Activated CD4-positive, alpha-beta T cell treated with anti-CD3 and anti-CD28 coated beads for 36 hours (primary cell): ENCODE measurements at places on chromosomes 7 and 10.

DNA sequence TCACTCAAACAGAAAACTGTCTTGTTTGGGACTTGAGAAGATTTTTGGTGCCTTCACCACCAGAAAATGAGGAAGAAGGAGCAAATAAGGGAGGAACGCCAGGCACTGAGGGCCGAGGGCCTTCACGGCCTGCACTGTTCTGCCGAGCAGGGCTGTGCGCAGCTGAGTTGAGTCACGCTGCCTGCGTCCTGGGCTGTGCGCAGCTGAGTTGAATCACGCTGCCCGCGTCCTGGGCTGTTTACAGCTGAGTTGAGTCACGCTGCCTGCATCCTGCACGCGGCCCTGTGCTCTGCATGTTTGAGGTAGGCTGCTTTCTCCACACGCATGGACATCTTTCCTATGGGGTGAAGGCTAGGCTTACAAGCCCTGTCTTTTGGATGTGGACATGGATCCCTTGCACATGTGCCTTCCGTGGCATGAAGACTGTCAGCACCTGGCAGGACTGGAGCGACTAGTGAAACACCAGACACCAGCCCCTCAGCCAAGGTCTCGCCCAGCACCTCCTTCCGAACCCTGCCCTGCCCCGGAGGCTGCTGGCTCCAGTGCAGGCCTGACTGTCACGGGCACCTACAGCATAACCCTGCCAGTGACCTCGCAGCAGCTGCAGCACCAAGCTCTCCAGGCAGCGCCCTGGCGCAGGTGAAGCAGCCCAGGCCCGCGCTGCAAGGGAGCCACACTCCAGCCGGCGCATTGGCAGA lies 96.7 kb downstream of the HTR5A start:
- no peak for DNase-seq

GRCh38 chr7:30091491-30091912 lies 43.3 kb upstream of the MTURN start:
- DNase-seq: no peak

DNA sequence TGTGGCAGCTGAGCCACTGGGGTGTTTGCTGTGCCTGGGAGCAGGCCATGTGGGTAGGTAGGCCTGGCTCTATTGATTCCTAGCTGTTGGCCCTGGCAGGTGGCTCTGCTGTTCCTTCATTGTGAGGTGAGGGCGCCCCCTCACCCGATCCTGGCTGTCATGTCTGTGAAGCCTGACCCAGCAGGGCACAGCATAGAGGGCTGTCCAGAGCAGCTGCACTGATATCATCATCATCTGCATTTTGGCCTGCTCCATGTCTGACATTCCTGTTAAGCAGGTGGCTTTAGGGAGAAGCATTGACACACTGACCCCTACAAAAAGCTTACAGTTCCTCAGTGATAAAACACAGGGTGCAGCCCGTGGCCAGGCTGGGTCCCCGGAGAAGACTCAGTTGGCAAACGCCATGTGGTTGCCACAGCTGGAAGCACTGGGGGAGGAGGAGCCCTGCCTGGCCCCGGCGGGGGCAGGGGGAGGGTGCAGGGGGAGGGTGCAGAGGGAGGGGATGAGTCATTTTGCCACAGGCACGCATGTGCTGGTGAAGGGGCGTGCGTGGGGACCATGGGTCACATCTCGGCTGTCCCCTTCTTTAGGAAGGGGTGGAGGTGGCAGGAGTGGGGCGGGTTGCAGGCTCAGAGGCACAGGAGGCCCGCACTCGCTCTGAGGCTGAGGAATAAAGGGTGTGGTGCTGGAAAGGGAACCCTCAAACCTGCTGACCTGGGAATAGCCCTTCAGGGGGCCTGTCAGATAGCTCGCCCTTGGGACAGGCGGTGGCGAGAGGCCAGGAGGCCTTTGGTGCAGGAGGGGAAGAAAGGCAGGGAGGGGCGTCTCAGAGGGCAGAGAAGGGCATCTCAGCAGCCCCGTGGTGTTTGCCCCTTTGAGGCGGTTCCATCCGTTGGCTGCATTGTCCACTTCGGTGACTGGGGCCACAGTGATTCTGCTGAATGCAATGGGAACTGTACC lies 31.6 kb downstream of the IKZF1 start:
- DNase-seq: peak; percentile 93

- DNase-seq: peak; percentile 27
These were observed 54.6 kb downstream of the CPVL start for GRCh38 chr7:29091715-29092114.

- DNase-seq: no peak
These were observed 173.1 kb downstream of the MYOF start for GRCh38 chr10:93309062-93309461.
